ENCODE measurements at places on chromosomes 16 and 17.

DNA sequence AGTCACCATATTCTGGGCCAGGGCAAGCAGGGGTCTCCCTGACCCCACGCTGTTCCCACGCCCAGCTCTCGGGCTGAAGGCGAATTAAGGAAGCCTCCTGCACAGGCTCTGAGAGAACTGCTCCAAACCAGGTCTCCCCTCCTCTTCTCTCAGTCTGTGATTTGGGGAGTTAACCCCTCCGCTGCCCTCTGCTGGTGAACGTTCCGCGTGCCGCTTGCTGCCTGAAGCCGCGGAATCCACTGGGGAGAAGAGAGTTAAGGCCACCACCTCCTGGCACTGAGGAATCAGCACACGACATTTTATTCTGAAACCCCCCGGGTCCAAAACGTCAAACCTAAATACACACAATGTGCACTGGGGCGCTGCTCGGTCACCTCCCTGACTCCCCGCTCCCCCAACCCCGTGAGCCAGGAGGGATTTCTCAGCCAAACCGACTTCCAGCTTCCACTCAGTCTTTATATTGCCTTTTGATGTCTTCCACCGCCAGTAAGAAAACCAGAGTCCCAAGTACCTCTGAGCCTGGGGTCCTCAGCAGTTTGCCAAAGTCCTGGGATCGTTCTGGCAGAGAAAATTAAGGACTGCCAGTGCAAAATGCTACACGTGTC lies 54.4 kb upstream of the RCVRN start:
- no peak for DNase-seq

- no peak for DNase-seq
Observed at GRCh38 chr16:24978370-24978914, 36.7 kb downstream of the ARHGAP17 start.

DNA sequence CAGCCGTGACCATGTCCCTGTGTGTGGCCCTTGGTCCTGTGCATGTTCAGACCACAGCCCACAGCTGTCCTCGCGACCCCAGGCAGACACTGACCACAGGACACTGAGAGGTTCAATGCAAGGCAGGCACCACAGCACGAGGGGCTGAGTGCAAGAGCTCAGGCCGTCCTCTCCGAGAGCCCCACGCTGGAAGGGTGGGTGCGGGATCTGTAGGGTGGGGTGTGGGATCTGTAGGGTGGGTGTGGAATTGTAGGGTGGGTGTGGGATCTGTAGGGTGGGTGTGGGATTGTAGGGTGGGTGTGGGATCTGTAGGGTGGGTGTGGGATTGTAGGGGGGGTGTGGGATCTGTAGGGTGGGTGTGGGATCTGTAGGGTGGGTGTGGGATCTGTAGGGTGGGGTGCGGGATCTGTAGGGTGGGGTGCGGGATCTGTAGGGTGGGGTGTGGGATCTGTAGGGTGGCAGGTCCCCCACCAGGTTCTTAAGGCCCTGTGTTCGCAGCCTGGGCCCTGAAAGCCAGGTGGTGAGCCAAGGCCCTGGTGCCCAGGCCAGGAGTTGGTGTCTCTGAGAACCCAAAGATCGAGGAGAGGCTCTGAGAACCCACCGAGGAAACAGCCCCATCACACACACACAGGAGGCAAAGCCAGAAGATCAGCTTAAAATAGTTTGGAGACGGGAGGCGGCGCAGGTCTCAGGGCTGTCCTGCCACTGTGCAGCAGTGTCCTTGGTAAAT lies 48.2 kb downstream of the METRNL start:
- no peak for DNase-seq

- DNase-seq, result no peak
Observed at GRCh38 chr16:86062271-86062965, 163.5 kb downstream of the IRF8 start.

- no peak for DNase-seq
Observed at GRCh38 chr17:70031341-70031740, 43.7 kb upstream of the KCNJ16 start.

- no peak for DNase-seq
Observed at GRCh38 chr16:57167953-57168352, 17.9 kb downstream of the PSME3IP1 start.

DNA sequence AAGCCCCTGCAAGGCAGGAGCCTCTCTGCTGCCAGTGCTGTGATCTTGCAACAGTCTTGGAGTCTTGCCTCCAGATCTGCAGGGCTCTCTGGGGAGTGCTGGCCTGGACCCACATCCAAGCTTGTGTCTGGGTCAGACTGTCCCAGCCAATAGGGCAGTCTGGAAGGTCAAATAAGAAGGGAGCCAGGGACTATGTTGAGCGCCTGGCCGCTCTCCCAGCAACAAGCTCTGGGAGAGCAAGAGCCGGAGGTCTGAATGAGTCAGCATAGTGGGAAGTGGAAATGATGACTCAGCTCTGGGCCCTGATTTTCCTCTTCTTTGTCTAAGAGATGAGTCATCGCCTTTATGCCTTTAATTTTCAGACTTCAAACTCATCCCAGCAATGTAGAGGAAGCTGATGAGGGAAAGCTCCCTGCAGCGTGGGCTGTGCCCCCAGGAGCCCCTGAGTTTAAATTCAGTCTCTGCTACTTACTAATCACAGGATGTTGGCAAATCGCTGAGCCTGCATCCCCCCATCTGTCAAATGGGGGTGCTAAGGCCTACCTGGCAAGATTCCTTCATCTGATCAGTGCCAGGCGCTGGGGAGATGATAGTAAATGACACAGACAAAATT lies 43.6 kb upstream of the HAPSTR1 start:
- DNase-seq, result peak; percentile 7

- no peak for DNase-seq
Observed at GRCh38 chr16:12567602-12568001, 236.1 kb downstream of the CPPED1 start.

DNA sequence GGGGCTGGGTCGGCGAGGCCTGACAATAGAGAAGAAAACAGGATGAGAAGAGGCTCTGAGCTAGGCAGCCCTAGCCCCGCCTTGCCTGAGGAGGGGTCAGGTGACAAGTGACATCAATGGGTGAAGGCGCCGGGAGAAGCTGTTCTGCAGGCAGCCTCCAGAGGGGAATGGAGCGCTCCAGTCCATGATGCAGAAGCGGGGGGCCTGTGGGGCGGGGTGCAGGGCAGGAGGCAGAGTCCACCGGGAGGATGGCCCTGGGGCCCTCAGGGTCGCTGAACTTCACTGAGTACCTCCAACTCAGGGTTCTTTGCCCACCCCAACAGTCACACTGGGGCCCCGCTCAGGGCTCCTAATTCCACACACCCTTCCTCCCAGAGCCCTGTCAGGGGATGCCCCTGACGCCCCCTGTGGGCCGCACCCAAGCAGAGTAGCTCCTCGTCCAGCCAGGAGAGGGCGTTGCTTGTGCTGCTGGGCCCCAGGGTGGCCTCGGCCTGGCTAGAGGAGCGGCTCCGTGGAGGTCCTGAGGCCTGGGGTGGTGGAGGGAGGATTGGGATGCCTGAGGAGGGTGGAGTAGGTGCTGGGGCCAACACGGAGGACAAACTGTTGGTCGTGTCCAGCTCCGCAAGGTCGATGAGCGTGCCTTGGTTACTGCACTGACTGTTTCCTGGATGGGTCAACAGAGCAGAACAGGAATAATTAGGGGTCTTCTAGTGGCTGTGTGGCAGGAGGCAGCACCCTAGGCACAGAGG lies 20.8 kb downstream of the GGA3 start:
- no peak for DNase-seq

- no peak for DNase-seq
Observed at GRCh38 chr17:16215965-16216316, 607 bp upstream of the NCOR1 start.

GRCh38 chr16:68275611-68276191 lies 11.4 kb downstream of the SLC7A6 start:
- no peak for DNase-seq

DNA sequence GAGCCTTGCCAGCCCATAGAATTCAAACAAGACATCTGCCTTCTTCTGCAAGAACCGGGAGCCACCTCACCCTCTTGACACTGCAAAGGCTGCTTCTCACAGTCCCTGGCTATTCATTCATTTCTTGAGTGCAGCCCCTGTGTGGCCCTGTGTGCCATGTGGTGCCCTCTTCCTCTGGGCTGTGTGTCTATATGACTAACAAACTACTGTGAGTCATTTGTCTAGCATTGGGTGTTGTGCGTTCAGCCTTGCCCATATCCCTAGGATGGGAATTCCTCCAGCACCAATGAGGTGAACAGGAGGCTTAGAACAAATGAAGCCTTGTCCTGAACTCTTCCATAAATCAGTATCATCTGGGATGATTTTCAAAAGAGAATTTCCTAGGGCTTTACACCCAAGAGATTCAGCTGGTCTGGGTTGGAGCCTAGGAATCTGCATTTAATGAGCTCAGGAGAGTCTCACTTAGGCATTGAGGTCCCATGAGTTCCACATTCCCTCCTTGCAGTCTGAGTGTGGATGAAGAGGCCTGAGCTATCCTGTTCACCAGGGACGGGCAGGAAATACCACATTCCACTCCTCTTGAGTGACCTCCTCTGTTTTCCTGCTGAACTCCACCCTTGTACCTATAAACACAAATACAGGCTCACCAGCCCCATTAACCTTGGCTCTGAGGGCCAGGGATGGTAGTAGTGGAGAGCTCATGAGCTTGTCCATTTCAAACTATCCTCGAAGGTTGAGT lies 308.7 kb upstream of the N4BP1 start:
- DNase-seq, result no peak

GRCh38 chr17:53942436-53942835 lies 119.7 kb downstream of the KIF2B start:
- no peak for DNase-seq

GRCh38 chr17:77182205-77183172 lies 41.7 kb downstream of the SEC14L1 start:
- no peak for DNase-seq

- no peak for DNase-seq
Observed at GRCh38 chr16:11361701-11362451, 16.6 kb downstream of the RMI2 start.

GRCh38 chr16:1193143-1193824 lies 31.8 kb downstream of the TPSG1 start:
- no peak for DNase-seq

DNA sequence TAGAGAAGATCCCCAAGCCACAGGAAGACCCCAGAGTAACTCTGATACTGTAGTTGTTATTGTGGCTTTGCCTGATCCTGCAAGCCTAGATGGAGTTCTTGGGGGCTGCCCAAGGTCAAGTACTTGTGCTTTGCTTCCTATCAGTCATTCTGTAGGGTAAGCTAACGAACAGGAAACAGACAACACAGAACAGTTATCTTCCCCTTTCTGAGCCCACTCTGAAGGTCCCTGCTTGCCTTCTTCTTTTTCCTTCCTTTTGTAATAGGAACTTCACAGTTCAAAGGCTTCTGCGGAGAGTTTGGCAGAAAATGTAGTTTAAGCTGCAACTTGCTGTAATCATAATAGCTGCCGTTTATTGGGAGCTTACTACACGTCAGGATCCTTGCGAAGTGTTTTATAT lies 494.1 kb upstream of the ERCC4 start:
- DNase-seq, result no peak

DNA sequence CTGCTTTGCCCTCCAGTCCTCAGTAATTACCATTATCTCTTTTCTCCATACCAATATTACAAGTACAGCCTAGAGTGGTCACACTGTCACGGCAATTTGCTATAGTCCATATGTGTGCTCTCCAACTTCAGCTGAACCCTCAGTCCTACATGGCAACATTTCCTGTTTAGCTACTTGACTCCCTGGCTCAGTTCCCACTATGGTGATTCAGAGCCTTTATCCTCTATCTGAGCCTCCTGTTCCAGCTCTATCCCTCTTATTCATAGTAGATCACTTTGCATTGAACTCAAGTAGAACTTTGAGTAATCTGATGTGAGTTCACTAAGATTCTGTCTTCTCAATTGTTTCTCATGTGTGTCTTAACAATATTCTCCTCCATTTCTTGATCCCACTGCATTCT lies 43.7 kb upstream of the GOSR1 start:
- no peak for DNase-seq

- DNase-seq, result no peak
Observed at GRCh38 chr16:69712277-69712676, 14.1 kb downstream of the NQO1 start.

DNA sequence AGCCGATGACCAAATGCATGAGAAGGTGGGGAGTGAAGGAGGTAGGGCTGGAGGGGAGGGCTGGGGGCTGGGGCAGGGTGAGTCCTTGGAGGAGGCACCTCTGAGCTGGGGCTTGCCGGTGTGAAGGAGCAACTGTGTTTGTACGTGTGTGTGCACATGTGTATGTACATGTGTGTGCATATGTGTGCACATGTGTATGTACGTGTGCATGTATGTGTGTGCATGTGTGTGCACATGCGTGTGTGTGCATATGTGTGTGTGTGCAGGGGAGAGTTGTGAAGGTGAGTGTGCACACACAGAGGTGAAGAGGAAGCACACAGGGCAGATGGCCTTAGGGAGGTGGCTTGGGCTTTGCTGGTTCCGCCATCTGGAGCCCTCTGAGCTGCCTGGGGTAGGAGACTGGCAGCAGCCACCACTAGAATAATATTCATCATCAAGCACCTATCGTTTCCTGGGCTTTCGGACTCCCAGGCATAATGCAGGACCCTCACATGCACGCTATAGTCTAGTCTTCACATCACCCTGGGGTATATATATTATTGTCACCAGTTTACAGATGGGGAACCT lies 120.9 kb upstream of the CDC42EP4 start:
- no peak for DNase-seq

DNA sequence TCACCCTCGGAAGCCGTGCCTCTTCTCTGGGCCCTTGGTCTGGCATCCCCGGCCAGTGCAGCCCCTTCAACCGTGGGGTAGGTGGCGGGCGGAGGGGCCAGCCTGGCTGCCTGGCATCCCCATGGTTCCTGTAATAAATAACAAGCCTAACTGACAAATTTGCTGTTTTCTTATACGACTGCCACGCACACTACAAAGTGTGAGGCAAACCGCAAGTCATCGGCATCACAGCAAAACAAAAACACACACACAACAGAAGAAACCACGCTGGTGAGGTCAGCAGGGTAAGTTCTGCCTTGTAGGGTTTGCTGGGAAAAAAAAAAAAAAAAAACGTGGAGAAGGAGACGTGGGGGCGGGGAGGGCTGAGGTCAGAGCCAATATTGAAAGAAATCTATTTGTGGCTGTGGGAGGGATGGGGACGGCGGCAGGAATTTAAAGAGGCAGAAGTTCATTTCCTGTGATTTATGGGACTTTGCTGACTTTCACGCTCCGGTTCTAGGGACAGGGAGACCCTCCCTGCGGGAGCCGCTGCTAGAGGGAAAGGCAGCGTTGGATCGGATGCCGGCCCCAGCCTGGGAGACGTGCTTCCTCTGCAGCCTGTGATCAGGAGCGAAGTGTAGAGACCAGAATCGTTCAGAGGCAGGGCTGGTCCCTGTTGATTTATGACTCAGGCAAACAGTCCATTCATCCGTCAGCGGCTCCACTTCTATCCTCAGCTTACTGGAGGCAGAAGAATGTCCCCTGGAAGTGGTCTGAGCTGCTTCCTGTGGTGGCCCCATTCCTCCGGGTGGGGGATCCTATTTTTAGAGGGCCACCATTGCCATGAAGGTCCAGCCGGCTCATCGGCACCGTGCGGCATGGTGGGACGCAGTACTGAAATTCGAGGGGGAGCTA lies 162.8 kb downstream of the FOXL1 start:
- no peak for DNase-seq

DNA sequence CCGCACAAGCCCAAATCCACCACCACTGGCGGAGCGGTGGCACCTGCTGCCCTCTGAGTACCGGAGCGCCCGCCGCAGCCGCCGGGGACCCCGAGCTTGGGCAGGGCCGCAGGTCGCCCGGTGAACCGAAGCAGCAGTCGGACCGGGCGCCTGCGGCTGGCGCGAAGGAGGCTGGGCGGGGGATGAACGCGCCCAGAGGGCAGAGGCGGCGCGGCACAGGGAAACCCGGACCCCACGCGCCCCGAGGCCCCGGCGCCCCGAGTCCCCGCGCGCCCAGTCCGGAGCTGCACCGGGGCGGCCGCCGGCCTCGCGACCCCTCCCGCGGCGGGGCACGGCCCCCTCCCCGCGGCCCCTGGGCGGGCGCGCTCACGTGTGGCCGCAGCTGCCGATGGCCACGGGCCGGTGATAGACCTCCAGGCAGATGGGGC lies 393 bp downstream of the RNF166 start:
- DNase-seq, result no peak
